ENCODE measurements at places on chromosomes 16 and 17.

GRCh38 chr16:86533767-86534351 is 21.2 kb downstream of the MTHFSD start:
- DNase-seq: no peak

- DNase-seq: no peak
Observed at GRCh38 chr17:42704837-42705494, 22.6 kb downstream of the CNTNAP1 start.

- no peak for DNase-seq
Observed at GRCh38 chr16:23225634-23226033, 43.1 kb downstream of the SCNN1G start.

GRCh38 chr16:85618521-85618920 is 5.4 kb downstream of the GSE1 start:
- no peak for DNase-seq

DNA sequence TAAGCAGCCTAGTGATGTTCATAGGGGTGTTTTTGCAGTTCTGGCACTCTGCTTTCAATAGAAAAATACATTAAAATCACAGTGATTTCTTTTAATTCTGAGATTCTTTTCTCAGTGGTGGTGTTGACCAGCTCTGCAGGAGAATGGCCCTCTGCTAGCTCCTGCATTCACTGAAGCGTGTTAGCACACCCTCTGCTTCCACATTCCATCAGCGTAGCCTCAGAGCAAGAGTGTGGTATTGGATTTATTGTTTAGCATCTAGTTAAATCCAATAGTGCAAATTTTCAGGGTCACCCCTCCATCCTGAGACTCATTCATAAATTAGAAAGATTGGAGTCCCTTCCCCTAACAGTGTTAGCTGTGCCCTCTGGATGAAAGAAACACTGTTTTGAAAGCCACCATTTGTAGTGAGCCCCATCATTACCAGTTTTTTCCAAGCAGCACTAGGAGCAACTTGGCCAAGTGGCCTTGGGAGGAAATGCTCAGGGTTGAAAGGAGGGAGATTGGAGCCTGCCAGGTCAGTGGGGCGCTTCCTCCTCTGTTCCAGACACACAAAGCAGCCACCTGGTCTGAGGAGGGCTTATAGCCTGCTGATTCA is 45.7 kb downstream of the B9D1 start:
- no peak for DNase-seq

GRCh38 chr16:4660454-4661007 is 32.8 kb upstream of the NUDT16L1 start:
- DNase-seq: no peak

DNA sequence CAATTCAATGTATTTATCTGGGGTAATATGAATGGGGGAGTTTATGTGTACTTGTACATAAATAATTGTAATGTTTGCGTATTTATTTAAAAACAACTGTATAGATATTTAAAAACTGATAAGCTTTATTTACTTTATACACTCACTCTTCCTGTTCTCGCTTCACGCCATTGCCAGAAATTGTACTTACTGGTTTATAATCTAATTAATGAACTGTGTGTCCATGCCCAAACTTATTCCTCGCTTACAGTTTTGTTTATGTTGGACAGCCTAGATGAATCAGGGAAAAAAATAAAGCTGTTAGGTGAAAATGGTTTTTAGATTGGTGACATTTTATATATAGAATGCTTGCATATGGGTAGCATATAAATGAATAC is 30.8 kb downstream of the AATF start:
- no peak for DNase-seq

All from HTR-8/SVneo (cell line).